NCI-H748 treated with DMSO at 0.1 percent for 48 hours (cell line): ENCODE measurements at places on chromosomes 1 and 21.
A peak's percentile ranks its signal among the peaks of the same experiment; 100 is the strongest.

GRCh38 chr1:216055004-216055403 is 368.2 kb downstream of the USH2A start:
- DNase-seq, result no peak

DNA sequence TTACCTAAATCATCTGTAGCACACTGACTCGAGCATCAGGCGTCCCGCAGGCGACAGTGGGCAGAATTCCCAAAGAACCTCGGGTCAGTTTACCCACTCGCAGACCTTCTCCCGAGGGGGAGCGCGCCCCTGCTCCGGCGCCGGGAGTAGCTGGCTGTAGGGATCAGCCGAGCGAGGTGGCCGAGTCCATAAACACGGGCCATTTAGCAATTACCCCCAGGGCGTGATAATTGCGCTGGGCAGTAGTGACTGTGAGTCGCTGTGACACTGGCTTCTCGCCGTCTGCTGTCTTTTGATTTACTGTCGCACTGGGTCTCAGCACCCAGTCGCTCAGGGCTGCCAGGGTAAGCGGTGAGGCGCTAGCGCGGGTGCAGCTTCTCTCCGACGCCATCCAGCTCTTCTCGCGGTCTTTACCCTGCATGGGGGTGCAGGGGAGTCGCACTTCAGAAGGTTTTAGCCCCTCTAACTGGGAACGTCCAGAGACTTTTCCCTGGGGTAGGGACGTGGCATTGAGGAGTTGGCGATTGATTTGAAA is 16.2 kb downstream of the HLX start:
- DNase-seq, result no peak

- DNase-seq, result no peak
Measured at GRCh38 chr1:26981146-26981846, 12.2 kb upstream of the TRNP1 start.

GRCh38 chr21:46542588-46543124 is 62.2 kb downstream of the S100B start:
- DNase-seq, result no peak

GRCh38 chr1:2236695-2237677 is 8.9 kb downstream of the SKI start:
- DNase-seq, result no peak

GRCh38 chr1:20685741-20686140 is 24.6 kb upstream of the DDOST start:
- DNase-seq, result no peak

DNA sequence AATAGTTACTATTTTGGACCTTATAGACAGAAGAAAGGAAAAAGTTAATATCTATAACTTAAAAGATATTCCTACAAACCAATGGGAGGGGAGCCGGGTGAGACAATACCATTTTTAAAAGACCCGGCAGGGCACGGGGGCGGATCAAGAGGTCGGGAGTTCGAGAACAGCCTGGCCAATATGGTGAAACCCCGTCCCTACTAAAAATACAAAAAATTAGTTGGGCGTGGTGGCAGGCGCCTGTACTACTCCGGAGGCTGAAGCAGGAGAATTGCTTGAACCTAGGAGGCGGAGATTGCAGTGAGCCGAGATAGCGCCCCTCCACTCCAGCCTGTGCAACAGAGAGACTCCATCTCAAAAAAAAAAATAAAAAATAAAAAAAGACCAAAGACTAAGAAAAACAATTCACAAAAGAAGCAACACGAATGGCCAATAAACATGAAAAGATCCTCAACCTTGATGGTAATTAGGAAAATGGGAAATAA is 1.2 kb upstream of the PSMB2 start:
- DNase-seq, result no peak

GRCh38 chr1:37128091-37128490 is 93.8 kb upstream of the GRIK3 start:
- no peak for DNase-seq

DNA sequence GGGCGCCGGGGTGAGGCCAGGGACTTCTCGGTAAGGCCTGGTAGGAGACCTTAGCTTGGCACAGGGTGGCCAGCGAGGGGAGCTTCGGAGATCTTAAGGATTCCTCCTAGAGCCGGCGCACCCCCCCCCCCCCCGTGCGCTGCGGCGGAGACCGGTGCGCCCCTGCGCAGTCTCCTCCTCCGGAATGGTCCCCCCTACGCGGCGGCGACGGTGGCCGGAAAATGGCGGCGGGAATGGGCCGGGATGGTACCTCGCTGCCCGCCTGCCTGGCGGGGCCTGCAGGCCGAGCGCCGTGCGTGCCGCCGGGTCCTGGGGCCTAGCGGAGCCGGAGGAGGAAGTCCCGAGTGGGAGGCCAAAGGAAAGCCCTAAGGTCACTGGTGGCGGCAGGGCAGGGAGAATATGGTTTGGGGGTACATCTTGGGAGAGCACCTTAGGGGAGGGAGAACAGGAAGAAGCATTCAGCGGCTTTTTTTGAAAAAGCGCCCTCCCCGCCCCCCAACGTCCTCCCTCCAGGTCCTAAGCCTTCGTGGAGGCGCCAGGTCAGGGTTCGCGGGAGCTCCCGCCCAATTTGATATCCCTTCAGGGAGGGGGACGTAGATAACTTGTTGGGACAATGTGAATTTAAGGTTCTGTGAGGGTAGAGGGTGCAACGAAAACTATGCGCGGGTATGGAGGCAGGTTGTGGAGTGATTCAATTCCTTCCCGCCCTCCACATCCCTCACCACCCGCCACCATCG is 429 bp downstream of the SRRM1 start:
- DNase-seq, result no peak

GRCh38 chr1:59150577-59151386 is 146.1 kb upstream of the FGGY start:
- DNase-seq, result no peak

- DNase-seq, result no peak
Measured at GRCh38 chr1:207076181-207076955, 12.3 kb upstream of the C4BPB start.

- no peak for DNase-seq
Measured at GRCh38 chr1:63662841-63663240, 69.6 kb downstream of the PGM1 start.

DNA sequence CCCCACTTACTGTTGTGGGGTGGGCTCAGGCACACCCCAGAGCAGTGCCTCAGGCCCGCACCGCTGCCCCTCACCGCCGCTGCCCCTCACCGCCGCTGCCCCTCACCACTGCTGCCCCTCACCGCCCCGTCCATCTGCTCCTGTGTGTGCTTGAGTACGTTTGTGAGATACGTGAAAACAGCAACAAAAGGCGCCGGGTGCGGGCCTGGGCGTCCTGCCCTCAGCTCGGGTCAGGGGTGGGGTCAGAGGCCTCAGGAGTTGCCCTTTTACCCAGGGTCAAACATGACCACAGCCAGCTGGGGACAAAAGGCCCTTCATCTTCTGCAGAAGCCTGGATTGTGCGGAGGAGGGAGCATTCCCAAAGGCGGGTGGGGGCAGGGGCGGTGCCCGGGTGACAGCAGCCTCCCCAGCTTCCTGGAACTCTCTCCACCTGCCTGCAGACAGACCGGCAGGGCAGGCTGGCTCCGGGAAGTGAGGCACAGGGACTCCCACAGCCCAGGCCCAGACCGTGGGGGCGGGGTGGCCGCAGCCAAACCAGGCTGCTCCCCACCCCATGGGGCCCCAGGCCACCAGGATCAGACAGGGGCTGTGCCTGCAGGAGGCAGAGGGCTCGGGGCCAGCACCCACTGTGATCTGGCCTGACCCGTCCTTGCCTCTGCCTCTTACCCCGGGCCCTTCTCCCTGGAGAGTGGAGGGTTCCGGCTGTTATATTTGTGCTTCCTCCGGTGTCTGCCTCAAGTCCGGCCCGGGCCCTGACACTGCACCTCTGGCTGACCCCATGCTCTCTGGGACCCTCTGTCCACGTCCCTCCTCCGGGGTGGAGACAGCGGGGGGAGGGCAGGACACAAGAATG is 2.3 kb upstream of the VWA1 start:
- DNase-seq, result no peak

DNA sequence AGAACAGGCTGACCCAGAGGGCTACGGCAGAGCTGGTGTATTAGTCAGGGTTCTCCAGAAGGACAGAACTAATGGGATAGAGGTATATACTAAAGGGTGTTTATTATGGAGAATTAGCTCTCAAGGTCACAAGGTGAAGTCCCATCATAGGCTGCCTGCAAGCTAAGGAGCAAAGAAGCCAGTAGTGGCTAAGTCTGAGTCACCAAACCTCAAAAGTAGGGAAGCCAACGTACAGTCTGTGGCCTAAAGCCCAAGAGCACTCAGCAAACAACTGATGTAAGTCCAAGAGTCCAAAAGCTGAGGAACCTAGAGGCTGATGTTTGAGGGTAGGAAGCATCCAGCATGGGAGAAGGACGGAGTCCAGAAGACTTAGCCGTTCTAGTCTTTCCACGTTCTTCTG is 179.2 kb downstream of the BACH1 start:
- DNase-seq, result no peak

- no peak for DNase-seq
Measured at GRCh38 chr1:82534996-82535395, 734.3 kb downstream of the ADGRL2 start.

DNA sequence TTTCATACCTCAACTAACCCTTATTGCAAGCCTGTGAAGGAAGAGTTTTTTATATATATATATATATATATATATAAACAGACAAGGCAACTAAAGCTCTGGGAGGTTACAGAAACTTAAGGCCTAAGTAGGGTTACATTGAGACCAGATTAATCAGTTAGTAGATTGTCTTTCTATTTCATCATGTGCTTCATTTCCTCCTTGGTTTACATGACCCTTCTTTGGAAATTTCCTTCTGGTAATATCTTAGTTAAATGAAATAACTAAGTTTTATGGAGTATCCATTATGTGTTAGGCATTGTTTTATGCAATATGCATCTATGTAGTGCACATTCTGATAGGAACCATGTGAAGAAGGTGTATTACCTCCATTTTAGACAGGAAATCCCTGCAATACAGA is 112.7 kb downstream of the FGGY start:
- DNase-seq, result no peak

DNA sequence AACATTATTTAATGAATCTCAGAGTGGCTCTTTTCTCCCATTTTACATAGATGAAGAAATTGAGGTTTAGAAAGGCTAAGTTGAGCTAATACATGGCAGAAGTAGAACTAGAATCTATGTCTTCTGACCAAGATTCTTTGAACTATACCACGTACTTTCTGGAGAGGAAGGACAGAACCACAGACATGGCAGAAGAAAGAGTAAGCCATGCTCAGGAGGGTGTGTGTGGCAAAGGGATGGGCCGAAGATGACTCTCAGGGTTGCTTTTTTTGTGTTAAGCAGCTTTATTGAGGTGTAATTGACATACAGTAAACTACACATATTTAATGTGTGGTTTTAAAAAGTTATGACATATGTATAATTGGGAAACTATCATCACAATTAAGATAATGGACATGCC is 69.5 kb downstream of the PEX14 start:
- no peak for DNase-seq

- no peak for DNase-seq
Measured at GRCh38 chr1:43850591-43851233, 82.9 kb upstream of the ARTN start.

GRCh38 chr1:185644531-185644930 is 89.7 kb upstream of the HMCN1 start:
- no peak for DNase-seq

DNA sequence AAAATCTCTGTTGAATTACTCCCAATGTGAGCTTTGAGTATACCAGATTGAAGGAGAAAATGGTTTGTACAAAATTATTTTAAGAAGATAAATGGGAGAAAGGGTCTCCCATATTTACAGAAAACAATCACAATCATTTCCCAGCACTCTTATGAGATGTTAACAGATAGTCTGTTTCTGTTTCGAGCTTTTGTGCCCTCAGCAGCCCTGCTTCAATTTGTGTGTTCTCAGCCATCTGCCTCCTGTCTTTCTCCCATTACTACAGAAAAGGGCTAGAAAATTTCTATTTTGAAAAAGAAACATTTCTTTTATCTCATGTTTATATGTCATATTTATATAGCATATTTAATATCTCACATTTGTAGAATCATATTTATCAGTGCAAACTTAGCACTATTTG is 498.4 kb downstream of the TTLL7 start:
- no peak for DNase-seq

DNA sequence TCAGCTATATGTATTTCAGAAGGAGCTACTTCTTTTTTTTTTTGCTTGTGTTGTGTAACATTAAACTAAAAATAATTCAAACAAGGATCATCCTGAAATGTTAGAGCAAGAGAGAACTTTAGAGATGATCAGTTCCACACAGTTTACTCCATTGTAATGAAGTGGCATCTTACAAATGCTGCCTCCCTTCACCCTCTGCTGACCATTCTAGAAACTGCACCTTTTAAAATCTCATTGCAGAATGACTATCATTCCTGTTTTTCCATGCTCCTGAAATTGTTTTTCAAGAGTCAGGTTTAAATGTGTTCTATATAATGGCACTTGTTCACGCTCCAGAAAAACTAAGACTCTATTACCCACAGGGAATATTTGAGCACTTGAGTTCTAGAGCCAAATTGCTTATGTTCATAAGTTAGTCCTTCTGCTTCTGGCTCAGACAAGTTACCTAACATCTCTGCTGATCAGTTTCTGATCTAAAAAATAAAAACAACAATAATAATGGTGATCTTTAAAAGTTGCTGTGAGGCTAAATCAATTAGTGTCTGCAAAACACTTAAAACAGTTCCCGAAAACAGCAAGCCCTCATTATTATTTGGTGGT is 21.5 kb upstream of the SLC44A5 start:
- DNase-seq, result peak; percentile 55

- DNase-seq, result no peak
Measured at GRCh38 chr1:186531561-186532165, 70.7 kb upstream of the PDC start.

DNA sequence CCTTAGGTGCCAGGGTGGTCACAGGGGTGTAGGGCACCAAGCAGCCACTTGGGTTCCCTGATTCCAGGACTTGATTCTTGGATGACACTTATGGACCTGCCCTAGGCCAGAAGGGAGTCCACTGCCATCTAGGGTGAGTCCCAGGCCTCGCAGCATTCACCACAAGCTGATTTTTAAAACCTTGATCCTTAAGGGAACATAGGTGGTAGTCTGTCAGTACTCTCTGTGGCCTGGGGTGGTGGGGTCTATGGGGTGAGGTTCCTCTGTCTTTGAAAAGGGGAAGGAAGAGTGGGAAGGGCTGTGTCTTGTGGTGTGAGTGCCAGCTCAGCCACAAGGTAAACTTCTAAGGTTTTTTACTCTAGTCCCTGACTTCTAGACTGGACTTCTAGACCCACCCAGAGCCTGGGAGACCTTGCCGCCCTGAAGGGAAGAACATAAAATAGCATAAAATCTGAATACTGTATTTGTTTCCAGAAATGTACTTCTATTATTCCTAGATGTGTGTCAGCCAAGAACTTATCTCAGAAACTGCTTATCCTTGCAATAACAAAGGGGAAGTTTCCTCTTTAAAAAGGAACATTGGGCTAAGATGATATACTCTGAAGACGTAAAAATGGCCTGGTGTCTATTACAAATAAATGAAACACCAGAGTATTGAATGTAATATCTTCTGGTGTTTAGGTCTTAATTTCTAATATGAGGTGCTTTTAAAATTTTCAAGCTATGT is 757.3 kb downstream of the LTN1 start:
- no peak for DNase-seq
